ENCODE measurements at places on chromosomes 4 and X.

GRCh38 chrX:104098151-104098808, 14.0 kb upstream of the ZCCHC18 start:
- DNase-seq, result peak; percentile 65

DNA sequence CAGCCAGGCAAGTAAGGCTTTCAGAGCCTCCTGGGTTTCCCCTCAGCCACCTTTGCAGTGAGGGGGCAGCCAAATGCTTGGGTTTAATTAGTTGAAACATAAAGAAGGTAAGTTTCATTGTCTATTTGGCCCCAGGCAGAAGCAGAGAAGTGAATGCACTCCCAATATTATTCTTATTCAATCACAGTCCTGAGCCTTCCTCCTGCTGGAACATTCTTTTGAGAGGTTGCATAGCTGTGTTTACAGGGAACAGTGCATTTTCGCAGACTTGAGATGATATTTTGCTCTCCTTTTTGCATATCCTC, 13.9 kb downstream of the SLC2A9 start:
- no peak for DNase-seq

GRCh38 chr4:77393996-77394395, 211.6 kb upstream of the CXCL13 start:
- DNase-seq, result no peak

DNA sequence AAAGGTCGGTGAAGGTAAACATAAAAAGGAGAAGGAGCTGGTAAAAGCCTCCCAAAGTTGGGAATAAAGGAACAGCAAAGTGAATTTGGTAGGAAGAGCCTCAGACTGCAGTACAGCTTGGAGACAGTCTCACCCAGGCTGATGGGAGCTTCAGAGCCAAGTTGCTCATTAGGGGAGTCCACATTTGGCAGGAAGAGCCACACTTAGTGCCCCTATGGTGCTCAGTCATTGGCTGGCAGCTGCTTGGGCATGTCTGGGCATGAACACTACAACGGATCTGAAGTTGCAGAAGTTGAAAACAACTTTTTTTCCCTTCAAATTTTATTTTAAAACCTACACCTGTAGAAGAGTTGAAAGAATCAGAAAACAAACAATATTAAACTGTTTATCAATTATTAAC, 2497.3 kb downstream of the ARAP2 start:
- DNase-seq, result peak; percentile 51

DNA sequence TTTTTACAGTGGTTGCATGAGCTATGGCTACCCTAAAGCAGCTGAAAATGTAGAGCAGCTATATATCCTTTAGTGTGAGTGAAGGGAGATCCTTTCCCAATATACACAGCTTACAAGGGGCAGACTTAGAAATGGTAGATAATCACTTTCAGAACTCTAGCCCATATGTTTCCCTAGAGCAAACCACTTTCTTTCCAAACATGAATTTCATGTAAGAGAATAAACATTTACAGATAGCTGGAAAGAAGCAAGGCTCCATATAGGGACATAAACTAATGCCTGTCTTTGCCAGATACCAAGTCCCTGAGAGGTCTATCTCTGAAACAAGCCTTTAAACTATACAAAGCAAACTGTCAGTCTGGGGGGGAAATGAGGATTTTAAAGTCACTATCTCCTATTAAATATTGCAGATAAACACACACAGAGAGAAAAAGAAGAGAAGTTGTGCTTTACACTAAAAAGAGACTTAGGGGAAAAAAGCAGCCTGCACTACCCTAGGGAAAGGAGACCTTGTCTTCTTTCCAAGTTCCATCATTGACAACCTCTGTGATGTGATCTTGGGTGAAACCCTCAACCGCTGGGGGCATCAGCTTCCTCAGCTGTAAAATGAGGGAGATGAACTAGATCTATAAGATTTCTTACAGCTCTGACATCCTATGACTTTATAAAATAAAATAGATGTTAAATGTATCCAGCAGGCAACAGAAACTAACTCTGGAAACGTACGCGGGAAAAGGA, 73.6 kb downstream of the TMEM156 start:
- DNase-seq, result no peak

- DNase-seq, result peak; percentile 55
Observed at GRCh38 chr4:186719925-186720694, 3.5 kb downstream of the FAT1 start.

- DNase-seq, result peak; percentile 79
Observed at GRCh38 chr4:8185295-8185694, 13.8 kb upstream of the SH3TC1 start.

DNA sequence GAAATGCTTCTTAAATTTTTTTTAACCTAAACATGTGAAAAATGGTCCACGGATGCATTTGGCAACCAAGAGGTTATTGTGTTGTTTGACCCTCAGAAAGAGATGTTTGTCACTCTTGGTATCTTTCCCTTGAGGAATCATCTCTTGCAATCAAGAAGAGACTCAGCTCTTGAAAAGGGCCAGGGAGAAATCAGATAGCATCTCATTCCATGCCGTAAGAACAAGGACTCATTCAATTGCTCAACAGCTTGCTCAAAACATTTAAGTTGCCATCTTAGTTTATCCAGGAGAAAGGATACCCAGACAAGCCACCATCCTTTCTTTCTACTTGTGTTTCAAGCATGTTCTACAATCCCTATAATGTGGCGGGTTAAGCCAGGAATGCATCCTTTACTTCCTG, 209.5 kb upstream of the LNX1 start:
- DNase-seq, result no peak

GRCh38 chr4:85826060-85826678, 351.2 kb downstream of the ARHGAP24 start:
- DNase-seq, result peak; percentile 91

DNA sequence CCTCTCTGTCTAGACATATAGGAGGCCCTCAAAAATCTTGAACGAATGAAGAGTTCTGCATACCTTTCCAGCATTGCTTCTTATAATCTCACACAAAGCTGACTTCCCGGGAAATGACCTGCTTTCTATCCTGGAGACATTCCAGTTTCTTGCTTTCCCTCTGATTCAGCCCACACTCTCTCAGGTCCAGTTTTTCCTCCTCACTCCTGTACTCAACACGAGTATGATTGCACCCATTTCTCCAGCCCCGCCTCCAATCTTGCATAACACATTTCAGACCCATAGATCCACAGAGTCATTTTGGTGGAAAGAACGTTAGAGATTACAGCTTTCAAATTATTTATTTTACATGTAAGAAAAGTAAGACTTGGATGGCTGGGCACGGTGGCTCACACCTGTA, 127.5 kb upstream of the TLR3 start:
- no peak for DNase-seq

GRCh38 chr4:78355306-78355705, 196.3 kb upstream of the ANXA3 start:
- no peak for DNase-seq

- DNase-seq, result peak; percentile 39
Observed at GRCh38 chrX:151985955-151986354, 11.5 kb upstream of the GABRE start.

GRCh38 chrX:137427426-137427778, 138.5 kb upstream of the ZIC3 start:
- no peak for DNase-seq

DNA sequence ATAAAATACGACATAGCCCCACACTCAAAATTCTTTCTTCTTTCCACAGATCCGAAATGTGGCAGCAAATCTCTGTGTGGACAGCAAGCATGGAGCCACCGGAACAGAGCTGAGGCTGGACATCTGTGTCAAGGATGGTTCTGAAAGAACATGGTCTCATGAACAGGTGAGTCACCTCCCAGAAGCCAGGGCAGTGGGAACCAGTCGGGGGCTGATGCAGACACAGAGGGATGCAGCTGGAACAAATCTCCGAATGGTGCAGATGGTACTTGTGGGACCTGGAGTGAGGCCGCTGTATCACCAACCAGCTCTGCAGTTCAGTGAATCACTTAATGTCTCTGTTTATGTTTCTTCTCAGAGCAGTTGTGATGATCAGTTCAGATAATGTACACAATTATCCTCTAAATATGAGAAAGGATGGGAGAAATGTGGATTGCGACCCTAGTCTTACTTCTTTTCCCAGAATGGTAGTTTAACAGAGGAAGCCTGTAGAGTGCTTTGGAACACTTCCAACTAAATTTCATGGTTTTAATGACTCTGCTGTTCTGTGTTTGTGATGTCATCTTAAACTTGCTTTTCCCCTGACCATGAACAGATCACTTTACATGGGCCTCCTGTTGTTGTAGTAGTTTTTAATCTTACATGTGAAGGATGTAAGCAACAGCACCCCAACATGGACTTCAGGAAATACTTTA, 159.3 kb upstream of the GALNT7 start:
- DNase-seq, result no peak

DNA sequence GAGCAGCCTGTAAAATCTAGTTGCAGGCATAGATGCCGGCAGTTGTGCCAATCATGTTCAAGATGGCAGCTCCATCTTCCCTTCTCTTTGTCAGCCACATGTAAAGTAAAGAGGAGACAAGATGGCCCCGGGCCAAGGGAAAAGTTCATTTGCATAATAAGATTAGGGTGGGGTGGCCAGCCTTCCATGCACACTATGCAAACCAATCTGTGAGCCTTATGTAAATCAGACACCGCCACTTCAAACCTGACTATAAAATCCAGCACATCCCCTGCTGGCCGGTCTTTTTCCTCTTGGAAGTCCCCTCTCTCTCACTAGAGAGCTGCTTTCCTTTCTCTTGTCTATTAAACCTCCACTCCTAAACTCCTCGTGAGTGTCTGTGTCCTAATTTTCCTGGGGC, 78.9 kb upstream of the CBR4 start:
- no peak for DNase-seq

DNA sequence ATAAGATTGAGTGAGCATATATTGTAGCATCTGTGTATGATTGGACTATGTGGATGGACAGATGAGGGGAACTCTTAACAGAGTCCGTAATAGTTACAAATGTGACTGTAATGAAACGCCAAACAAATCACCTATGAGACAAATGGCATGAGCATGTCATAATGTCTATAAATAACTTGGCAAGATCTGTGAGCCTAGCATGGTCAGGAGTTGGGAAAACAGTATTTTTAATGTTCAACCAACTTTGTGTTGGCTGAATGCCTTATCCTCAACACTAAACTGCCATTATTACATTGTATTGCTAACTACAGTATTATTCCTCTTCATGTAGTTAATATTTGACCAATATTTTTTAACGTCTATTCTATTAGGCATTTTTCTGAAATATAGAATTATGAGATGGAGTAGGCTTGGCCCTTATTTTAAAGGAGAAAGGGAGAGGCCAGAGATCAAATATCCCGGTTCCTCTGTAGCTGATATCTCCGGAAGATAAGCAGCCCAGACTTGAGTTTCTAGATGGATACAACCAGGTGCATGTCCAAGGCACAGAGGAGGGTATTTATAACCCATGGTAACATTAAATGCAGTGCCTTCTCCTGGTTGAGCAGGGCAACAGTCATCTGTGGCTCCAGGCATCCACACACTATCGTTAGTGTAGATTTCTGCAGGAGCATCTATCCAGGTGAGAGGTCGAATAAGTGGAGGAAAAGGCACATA, 32.7 kb downstream of the PF4 start:
- peak; percentile 23 for DNase-seq

- DNase-seq, result no peak
Observed at GRCh38 chr4:60729194-60729593, 470.9 kb upstream of the ADGRL3 start.

- DNase-seq, result no peak
Observed at GRCh38 chr4:101186567-101187184, 160.7 kb downstream of the PPP3CA start.

- no peak for DNase-seq
Observed at GRCh38 chr4:169846396-169846795, 88.7 kb upstream of the HPF1 start.

GRCh38 chrX:74449322-74449936, 28.1 kb downstream of the SLC16A2 start:
- DNase-seq, result peak; percentile 24

DNA sequence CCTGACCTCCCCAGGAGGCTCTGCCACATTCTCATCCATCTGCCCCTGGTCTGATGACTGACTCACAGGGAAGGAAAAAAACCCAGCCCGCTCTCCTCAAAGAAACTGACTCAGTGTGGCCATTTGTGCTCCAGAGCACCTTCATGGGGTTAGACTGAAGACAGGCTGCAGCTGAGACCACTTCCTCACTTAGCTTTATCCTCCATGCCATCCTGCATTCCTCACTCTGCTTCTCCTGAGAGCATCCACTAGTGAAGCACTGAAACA, 35.9 kb upstream of the HPSE start:
- DNase-seq, result no peak

DNA sequence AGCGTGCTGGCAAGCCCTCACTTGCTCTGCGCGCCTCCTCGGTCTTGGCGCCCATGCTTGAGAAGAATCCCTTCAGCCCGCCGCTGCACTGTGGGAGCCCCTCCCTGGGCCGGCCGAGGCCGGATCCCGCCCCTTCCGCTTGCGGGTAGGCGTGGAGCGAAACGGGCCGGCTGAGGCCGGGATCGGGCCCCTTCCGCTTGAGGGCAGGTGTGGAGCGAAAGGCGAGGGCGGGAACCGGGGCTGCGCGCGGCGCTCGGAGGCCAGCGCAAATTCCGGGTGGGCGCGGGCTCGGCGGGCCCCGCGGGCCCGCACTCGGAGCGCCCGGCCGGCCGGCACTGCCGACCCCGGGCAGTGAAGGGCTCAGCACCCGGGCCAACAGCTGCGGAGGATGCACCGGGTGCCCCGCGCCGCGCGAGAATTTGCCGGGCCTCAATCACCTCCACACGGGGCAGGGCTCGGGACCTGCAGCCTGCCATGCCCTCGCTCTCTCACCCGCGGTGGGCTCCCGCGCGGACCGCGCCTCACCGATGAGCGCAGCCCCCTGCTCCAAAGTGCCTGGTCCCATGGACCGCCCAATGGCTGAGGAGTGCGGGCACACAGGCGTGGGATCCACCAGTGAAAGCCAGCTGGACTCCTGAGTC, 58.1 kb upstream of the GBA3 start:
- no peak for DNase-seq

DNA sequence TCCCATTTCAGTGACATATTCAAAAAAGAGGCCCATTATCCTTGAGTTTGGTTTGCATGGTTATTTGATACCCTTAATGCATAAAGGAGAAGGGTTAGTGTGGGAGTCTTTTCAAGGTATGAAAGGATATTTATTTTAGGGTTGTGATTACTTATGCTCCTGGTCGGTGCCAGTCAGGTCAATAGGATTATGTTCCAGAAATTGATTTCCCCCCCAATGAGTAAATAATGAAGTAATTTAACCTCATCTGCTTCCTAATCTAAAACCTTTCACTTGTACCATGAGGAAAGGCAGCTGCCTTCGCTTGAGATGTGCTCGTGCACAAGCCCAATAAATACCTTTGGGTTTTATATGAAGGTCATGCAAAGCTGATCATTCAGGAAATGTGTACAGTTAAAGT, 55.0 kb upstream of the NR0B1 start:
- DNase-seq, result no peak

GRCh38 chr4:32830160-32830559, 2110.0 kb downstream of the PCDH7 start:
- DNase-seq, result no peak
